ENCODE measurements at places on chromosomes 12 and 14. TPM values are rescaled to one million over a fixed set of nuclear protein-coding genes. Genes with fewer than 3 reads are reported as not detected.

GRCh38 chr14:71437870-71438269 lies 494.4 kb upstream of the RGS6 start:
- ATAC-seq: no peak

DNA sequence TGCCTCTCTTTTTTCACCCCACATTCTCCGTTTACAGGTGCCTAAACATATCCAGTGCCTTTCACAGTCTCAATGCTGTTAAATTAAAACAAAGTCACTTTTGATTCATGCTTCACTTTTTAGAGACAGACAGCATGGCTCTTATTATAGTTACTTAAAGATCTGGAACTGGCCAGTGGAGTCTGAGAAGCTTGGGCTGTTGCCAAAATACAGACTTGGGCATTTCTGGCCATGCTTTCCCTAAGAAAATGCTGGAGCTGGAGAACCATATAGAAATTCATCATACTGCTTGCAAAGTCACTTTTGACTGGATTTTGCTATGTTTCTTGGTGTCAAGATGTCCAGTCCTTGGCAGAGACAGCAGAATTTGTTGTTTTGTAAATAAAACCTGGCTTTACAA lies 12.2 kb upstream of the GPR68 start:
- ATAC-seq: no peak

DNA sequence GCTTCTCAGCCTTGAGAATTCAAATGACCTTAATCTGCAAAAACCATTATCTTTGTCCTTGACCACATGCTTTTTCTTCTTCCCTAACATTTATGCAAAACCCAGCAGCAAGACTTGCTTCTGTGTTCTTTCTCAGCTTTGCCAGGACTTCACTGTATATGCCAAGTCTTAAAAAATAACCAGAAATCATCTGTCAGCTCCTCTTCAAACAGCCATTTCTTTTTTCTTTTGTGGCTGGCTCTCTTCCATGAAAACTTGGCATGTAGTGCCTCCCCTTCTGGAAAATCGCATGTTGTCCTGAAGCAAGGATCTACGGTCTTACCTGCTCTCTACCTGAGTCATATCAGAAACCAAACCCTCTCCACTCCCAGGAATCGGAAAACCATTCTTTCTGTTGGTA lies 364.9 kb downstream of the RPS29 start:
- ATAC-seq: no peak

ZDHHC22 gene
- total RNA-seq: not detected

DNA sequence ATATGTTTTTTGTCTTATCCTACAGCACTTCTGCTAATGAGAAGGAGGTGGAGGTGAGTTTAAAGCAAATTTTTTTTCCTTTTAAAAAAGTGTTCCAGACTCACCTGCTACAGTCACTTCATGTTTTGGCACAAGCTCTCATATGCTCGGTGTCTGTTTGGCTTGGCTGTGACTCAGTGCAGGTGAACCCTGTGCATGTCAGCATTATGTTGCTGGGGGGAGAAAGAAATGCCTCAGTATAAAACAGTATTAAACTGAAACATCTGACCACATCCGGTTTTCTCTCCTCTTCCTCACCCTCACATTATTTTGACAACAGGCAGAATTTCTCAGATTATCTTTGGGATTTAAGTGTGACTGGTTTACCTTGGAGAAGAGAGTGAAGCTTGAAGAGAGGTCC lies 105.2 kb downstream of the DNAI7 start:
- ATAC-seq: peak; percentile 46

GRCh38 chr12:41521872-41522379 lies 333.8 kb downstream of the PDZRN4 start:
- ATAC-seq: peak; percentile 39

DAO gene
- not detected for total RNA-seq

PPP1R36 gene
- 0.20 TPM for total RNA-seq

GPR84 gene
- total RNA-seq: 0.16 TPM

GRCh38 chr12:56983386-56983785 lies 23.0 kb downstream of the ZBTB39 start:
- no peak for ATAC-seq

DNA sequence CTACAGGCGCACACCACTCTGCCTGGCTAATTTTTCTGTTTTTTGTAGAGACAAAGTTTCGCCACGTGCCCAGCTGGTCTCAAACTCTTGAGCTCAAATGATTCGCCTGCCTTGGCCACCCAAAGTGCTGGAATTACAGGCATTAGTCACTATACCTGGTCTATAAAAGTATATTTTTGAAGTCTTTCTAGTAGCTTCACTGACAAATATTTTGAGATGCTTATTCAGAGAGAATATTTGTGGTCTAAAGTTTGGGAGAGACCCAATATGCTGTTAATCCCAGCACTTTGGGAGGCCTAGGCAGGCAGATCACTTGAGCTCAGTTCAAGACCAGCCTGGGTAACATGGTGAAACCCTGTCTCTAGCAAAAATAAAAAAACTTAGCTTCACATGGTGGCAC lies 22.0 kb upstream of the PPP1R12A start:
- ATAC-seq: no peak

GRCh38 chr14:59585891-59586554 lies 9.4 kb upstream of the CCDC175 start:
- peak; percentile 63 for ATAC-seq

- no peak for ATAC-seq
Observed at GRCh38 chr14:23861666-23862065, 91.9 kb upstream of the DHRS4 start.

GRCh38 chr14:63793376-63793775 lies 59.4 kb upstream of the SYNE2 start:
- no peak for ATAC-seq

GRCh38 chr14:36313206-36313605 lies 7.2 kb downstream of the MBIP start:
- ATAC-seq: no peak

BEST3 gene
- not detected for total RNA-seq
